ENCODE measurements at places on chromosomes 5 and 9.

DNA sequence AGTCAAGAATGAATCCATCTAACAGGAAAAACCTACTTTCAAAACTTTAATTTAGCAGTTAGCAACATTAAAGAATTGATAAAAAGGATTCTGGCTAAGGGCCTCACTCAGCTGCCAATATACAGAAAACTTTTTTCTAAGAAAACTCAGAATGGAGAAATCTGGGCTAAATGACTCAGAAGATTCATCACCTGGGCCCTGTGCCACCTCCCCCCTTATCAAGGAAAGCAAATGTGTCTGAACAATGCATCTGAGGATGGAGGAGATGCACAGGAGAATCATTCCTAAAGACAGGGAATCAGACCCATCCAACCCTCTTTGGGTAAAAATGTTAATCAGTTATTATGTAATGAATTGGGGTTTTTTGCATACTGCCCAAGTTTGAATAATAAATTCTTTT lies 592.0 kb upstream of the DMAC1 start:
- no peak for DNase-seq

- no peak for DNase-seq
Measured at GRCh38 chr5:93307557-93307956, 273.5 kb downstream of the NR2F1-AS1 start.

DNA sequence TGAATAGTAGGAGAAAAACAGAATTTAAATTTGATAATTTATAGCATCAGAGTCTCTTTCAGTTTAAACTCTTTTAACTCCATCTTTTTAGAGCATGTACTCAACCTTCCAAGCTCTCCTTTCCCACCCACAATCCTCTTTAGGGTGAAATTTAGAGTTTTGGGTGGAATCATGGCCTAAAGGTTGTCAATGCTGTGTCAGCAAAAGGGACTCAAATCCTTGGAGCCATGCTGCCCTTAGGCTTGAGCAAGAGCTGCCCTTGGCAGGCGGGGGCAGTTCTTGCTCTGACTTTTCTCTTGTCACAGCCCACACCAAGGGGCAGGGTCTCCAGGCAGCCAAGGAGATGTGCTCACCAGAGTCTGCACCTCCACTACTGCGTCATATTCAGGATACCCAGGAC lies 102.4 kb downstream of the MTX3 start:
- no peak for DNase-seq

DNA sequence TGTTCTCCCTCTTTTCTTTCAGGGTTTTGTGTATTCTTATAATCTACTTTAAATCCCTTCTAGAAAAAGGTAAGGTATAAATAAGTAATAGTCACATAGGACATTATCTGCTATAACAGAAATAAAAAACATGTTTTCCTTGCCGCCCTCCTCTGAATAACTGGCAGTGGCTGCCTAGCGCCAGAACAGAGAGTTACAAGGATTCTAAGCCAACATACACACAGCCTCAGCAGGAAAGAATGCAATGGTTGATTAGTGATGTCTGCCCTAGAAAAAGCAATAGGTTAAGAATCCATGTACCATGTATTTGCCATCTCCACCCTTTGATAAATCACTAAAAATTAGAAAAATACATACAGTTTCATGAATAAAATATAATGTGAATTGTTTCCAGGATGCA lies 4.9 kb downstream of the MED27 start:
- no peak for DNase-seq

- DNase-seq = no peak
Measured at GRCh38 chr5:73822989-73823339, 197.0 kb downstream of the ARHGEF28 start.

DNA sequence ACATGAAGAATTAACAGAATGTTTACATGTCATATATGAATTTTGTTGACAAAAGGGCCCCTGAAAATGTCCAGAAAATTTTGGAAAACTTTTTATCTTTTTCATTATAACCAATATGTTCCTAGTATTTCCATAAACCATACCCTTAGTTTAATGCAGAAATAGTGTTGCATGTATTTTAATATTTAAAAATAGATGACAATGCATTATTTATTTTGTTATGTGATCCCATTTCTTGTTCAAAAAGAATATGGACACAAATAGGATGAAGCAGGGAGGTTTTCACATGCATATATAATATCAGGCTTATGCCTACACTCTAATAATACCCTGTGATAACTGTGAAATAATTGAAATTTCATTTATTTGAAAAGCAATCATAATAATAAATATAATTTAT lies 500.5 kb downstream of the CDH18 start:
- DNase-seq = no peak

DNA sequence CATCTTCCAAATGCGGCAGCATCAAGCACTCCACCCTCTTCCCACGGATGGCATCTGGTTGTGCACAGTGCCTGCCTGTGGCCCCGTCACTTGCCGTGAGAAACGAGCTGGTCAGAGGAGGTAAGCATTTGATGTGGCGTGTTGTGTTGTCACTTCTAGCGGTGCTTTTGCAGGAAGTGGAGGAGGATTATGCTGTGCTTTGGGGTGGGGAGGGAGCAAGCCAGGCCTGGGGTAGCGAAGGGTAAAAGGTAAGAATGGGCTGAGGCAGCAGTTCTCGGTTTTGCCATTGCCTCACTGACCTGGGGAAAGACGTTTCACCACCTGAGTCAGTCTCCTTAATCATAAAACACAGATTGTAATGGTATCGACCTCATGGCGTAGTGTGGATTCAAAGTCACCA lies 2.3 kb upstream of the POMT1 start:
- DNase-seq = peak; percentile 89

GRCh38 chr5:163504079-163504931 lies 1.1 kb upstream of the MAT2B start:
- peak; percentile 32 for DNase-seq

- DNase-seq = no peak
Measured at GRCh38 chr9:4982721-4983482, 2.2 kb upstream of the JAK2 start.

DNA sequence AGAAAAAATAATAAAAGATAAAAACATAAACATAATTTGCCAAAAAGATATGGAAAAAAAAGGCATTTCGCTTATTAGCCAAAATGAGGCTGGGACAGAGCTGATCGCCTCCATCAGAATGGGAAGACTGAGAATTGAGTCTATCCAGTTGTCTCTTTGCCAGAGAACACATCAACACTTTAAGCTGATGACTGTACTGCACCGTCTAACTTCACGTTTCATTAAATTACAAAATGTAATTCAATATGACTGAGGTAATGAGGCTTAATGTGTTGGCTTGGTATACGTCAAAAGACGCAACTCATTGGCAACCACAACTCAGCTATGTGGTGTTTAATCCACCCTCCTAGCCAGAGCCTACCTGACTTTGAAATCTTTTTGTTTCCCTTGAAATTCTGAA lies 462.7 kb upstream of the CD180 start:
- no peak for DNase-seq

GRCh38 chr5:142432961-142433360 lies 108.1 kb upstream of the SPRY4 start:
- DNase-seq = peak; percentile 72

DNA sequence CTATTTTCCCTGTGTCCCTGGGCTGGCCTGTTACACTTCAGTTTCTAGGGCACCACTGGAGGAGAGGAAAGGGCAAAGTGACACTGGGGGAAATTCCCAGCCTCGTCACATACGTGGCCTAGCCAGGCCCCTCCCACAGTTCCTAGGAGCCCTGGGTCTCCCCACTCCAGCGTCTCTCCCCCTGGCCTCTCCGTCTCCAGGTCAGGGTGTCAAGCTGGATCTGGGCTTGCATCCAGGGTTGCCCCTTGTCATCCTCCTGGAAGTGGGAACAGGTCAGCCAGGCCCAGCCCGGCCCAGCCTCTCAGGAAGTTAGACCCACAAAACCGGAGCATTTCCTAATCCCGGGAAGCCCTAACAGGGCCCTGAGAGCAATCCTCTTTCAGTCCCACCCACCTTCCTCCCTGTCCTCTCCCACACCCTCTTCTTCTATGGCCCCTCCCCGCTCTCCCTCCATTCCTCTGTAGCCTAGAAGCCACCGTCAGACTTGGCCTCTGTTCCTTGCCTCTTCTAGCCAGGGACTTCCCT lies 4.7 kb upstream of the TNIP1 start:
- DNase-seq = peak; percentile 82

- no peak for DNase-seq
Measured at GRCh38 chr5:117333011-117333410, 758.4 kb upstream of the SEMA6A start.

GRCh38 chr5:100872408-100873190 lies 30.5 kb downstream of the ST8SIA4 start:
- DNase-seq = no peak

- no peak for DNase-seq
Measured at GRCh38 chr5:112634166-112634565, 103.5 kb upstream of the APC start.

- no peak for DNase-seq
Measured at GRCh38 chr5:30849931-30850710, 343.4 kb upstream of the CDH6 start.

DNA sequence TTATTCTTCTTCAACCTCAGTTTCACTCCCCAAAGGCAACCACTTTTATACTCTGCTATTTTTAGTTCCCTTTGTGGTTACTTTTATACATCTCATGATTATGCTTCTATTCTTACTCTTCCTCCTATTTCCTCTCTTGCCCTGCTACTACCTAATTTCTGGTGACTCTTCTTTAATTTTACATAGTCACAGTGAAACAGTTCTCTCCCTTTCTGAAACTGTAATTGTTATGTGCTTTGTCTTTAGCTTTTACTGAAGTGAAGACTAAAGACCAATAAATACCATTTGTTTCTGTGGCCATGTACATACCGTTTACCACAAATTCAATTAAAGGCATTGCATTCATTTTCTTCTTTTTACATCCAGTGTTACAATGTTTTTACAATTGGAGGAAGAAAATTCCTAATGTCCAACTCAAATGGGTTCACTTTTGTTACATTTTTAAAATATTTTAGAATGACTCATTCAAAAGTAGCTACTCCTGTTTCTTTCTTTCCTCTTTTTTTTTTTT lies 410.6 kb downstream of the PSAT1 start:
- DNase-seq = no peak

- DNase-seq = no peak
Measured at GRCh38 chr9:93955981-93956784, 1.0 kb upstream of the BARX1 start.

DNA sequence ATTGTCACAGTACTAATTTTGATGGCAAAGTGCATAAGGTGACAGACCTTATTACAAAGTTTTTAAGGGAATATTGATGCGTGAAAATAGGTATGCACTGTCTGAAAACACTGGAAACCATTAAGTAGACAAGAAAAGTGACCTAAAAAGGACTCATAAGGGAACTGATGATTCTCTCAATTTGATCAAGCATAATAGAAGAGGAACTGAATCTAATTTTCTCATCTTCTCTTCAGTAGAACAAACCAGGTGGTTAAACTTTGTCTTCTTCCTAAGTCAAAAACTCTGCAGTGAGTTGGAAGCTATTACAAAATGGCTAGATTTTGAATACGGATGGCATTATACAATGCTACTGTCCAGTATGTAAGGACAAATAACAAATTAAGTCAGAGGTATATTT lies 53.4 kb downstream of the RNF145 start:
- no peak for DNase-seq

DNA sequence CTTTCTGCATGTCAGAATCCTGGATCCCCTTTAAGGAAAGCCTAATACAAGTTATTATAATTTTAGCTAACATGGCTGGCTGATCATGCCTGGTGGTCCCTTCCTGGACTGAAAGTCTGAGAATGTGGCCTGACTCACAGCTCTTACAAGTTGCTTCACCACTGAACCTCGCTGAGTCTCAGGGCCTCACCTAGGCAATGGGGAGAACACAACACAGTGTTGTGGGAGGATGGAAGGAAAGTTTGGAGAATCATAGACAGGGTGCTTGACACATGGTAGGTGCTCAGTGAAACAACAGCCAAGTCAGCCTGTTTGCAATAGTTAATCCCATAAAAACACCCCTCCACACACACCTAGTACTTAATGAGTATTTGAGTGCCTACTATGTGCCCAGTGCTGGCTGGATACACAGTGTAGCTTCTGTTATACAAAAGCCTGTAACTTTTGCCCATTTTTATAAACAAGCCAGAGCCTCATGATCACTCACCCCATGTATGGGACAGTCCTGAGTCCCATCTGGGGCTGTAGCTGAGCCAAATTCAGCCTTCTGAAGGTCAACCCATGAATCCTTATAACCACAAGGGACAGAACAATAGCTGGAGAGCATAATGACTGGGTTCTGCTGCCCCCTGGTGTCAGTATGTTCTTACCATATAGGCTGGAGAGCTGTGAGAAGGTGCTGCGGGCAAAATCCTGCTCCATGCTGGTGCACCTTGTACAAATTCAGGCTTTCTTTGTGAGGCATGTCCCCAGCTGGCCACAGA lies 3.9 kb downstream of the ACSL6 start:
- peak; percentile 80 for DNase-seq

DNA sequence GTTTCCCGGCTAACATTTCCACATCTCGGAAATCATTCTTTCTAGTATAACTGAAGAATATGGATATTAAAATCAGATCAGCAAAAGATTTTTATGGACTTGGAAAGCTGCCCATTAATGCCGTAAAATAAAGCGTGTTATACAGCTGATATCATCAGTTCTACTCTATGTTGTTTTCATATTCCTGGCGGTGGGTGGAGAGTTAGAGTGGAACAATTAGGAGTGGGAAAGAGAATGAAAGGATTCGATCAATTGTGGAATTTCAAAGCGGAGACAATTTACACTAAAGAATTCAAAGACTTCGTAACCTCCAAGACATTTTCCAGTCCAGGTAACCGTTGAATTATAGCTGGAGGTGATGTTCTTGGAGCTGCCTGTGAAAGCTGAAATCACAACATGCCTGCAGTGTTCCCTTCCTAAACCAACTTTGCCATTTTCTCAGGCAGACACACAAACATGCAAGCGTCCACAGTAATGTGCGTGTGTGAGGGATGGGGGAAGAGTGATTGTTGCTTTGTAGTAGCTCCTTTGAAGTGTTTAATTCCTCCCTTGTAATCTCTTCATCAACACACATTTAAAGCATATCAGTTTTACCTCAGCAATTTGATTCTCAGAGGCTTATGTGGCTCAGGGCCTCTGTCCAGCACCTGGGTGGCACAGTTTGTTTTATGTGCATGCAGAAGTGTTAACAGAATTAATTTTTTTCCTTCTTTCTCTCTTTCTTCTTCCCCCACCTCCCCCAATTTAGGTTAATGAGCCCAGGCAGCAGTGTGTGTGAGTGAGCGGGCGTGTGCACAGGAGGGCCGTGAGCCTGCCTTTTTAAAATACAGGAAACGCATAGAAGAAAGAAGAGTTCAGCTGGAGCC lies 544.1 kb downstream of the RAB3C start:
- DNase-seq = peak; percentile 73

- DNase-seq = no peak
Measured at GRCh38 chr5:80251636-80252035, 4.2 kb downstream of the SERINC5 start.

DNA sequence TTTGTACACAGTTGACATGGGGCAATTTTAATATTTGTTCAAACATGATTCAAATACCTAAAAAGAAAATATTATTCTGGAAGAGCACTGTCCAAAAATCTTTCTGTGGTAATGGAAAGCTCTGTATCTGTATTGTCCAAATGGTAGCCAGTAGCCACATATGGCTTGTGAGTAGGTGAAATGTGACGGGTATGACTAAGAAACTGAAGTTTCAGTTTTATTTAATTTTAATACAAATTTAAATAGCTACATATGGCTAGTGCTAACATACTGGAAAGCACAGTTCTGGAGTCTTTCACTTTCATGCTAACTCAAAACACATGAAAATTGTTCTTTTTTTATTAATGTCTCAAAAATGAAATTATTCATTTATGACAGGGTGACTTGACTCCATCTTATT lies 132.6 kb downstream of the PLK2 start:
- DNase-seq = no peak
